Heart left ventricle (tissue), 16 donors: ENCODE measurements at places on chromosomes 16 and 17. TPM values are rescaled to one million over a fixed set of nuclear protein-coding genes. Genes with fewer than 3 reads are reported as not detected.

- no peak for DNase-seq
These were observed 48.3 kb upstream of the ABCC11 start for GRCh38 chr16:48295488-48296281.

DNA sequence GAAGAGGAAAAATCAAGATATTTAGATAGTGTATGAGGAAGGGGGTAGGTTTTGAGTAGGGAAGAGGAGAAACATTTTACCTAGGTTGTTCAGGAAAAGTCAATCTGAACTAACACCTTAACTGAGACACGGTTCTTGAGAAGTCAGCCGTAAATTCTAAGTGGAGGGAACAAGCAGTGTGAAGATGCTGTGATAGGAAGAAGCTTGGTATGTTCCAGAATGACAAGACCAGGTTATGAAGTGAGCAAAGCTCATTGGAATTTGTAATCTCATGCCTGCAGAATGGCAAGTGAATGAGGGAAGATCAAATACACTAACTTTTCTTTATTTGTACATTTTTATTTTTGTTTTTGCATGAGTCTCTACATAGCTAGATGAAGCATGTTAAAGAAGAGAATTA, 307.6 kb downstream of the ZFHX3 start:
- no peak for DNase-seq

GRCh38 chr16:88843256-88843655, 13.5 kb downstream of the GALNS start:
- no peak for DNase-seq

Gene MON1B
- total RNA-seq: 23.7 TPM

DNA sequence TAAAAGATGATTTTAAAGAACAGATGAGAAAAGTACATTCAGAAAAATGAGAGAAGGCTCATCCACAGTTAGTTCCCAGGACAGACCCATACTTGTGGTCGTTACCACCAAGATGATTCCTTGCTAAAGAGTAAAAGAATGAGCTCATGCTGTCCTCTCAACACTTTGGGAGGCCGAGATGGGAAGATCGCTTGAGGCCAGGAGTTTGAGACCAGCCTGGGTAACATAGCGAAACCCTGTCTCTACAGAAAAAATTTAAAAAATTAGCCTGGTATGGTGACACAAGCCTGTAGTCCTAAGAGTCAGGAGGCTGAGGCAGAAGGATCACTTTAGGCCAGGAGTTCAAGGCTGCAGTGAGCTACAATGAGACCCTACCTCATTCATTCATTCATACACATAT, 60.7 kb upstream of the CNEP1R1 start:
- no peak for DNase-seq

Gene ABI3
- 4.9 TPM for total RNA-seq
